SJCRH30 (cell line): ENCODE measurements at places on chromosomes 13 and 19.

GRCh38 chr13:98856983-98857382, 104.5 kb upstream of the SLC15A1 start:
- DNase-seq: no peak

DNA sequence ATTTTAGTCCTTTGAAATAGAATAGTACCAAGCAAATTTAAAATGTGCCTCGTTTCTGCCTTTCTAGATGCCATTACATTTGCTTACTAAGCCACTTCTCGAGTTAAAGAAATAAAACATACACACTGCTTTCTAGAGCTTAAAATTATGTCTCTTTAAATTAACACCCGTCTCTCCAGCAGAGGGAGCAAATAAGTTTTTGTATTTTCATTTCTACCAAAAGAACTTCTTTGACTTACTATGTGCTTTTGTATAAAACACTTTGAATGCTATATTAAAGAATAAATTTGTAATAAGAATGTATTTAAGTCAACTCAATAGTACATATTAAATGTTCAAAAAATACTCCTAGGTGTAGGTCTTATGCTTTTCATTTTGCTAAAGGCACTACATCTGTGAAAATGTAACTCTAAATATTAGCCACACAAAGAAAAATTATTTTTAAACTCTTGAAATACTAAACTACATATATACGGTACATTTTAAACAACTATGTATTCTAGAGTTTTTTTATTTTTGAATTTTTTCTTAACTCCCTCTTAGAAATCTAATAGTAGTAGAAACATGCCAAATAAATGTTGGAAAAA, 269.3 kb upstream of the MIR17HG start:
- DNase-seq: no peak

- no peak for DNase-seq
Observed at GRCh38 chr13:74070065-74070464, 64.1 kb downstream of the KLF12 start.

DNA sequence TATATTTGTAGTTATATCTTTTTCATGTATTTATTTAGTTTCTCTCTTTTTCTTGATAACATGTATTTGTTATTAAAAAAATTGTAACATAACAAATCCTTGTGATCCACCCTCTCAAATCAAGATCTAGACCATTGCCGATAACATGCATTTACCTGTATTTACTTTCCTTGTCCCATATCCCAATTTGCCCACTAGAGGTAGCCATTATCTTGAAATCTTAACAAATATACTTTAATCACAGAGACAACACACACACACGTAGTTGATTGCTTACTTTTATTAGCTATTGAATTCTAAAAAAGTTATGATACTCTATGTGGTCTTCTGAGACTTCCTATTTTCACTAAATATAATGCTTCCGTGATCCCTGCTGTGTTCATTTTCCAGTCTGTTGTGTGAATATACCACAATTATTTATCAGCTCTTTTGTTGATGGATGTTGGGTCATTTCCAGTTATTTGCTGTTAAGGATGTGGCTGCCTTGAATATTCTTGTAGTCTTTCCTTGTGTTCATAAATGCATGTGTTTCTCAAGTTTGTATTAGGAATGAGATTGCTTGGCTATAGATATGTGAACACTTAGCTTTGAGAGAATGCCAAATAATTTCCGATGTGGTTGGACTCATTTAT, 31.3 kb upstream of the ZMYM2 start:
- peak; percentile 46 for DNase-seq
